ENCODE measurements at places on chromosomes 5 and 9. TPM values are rescaled to one million over a fixed set of nuclear protein-coding genes. Genes with fewer than 3 reads are reported as not detected.

HTR4 gene
- total RNA-seq = not detected

DHFR gene
- total RNA-seq = 6.5 TPM

PPIC gene
- total RNA-seq = 100 TPM

IL3 gene
- total RNA-seq = not detected

HSD17B4 gene
- total RNA-seq = 230 TPM

GNA14 gene
- total RNA-seq = 0.57 TPM

TTC23L gene
- 0.37 TPM for total RNA-seq

LCN1 gene
- 0.65 TPM for total RNA-seq

C9orf153 gene
- 0.18 TPM for total RNA-seq

SPINK13 gene
- 2.4 TPM for total RNA-seq

HOMER1 gene
- 12.8 TPM for total RNA-seq

SLC6A7 gene
- total RNA-seq = not detected

GPR150 gene
- total RNA-seq = 0.28 TPM

KCTD16 gene
- 2.4 TPM for total RNA-seq

PCDHGA4 gene
- total RNA-seq = 4.5 TPM

GRK6 gene
- 23.2 TPM for total RNA-seq

ENTPD8 gene
- not detected for total RNA-seq

All from smooth muscle cell of bladder (primary cell).